NCI-H2171 (cell line): ENCODE measurements at places on chromosomes 2 and 18.

DNA sequence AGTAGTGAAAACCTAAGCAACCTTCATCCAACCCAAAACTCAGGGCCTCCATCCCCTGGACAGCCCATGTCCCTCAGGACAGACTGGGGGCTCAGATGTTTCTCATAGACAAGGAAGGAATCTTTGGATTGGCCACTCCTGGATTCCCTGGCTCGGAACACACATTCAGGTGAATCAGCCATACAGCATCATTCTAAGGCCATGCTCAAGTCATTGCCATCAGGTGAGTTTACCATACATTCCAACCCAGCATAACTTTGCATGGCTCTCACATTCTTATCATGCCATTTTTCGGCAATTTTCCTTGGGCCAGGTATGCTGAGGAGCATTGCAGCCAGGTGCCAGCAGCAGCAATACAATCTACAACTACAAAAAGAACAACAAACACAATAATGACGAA, 34.6 kb upstream of the SERPINE2 start:
- no peak for DNase-seq

- DNase-seq: no peak
Measured at GRCh38 chr2:3602553-3603339, 7.8 kb downstream of the COLEC11 start.

- no peak for DNase-seq
Measured at GRCh38 chr18:12417687-12418086, 10.0 kb downstream of the PRELID3A start.

DNA sequence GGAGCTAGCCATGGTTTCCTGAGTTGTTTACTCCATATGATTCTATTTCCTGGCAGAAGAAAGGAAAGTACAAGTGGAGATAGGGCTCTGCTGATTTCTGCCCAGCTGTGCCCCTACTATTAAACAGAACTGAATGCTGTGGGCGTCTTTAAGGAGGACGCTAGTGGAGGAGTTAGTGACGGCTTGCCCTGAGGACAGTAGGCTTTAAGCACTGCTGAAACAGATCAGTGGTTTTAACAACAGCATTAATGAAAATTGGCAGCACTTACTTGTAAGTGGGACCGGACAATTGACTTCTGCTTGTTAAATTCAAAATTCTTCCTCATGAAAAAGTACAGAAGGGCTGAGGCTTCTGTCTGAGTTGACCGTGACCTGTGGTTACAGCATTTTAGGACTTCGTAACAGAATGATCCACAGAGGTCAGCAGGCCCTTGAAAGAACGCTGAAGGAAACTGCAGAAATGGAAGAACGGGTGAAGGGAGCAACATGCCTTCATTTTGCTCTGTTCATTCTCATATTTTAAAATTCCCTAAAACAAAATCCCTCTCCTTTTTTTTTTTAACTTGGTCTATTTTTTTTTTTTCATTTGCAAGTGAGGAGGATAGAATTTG, 80.6 kb upstream of the CCDC195 start:
- no peak for DNase-seq

DNA sequence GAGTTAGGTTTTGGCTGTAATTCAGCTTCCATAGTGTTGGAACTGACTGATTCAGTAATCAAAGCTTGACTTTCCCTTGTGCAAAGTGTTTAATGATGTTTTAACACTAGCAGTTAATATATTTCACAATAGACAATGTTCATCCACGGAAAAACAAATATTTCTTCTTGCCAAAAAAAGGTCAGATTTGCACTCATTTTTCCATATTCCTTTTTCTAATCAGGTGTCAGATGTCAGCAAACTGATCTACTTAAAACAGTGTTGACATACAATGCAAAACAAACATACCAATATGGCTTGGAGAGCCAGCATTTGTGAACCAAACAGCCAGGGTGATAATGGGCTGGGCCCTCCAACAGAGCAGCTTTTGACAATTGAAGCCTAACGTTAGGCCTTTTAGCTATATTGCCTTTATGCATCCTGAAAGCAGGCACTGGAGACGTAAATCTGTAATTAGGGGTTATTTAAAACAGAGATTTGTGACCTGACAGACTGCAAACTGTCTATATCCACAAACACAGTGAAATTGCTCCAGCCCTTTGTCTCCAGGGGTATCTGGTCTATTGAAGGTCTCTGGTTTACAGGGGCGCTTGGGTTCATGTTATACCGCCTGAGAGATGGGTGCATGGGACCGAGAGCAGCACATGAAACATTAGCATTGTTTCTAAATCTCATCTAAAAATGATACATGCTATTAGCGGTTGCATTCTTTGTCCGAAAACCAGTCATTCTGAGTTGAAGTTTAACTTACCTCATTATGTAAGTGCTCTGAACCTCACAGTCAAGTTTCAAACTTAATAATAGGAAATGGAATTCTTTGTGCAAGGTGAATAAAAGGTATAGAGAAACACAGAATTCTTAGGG, 7.1 kb upstream of the CDCA7 start:
- DNase-seq: peak; percentile 36

DNA sequence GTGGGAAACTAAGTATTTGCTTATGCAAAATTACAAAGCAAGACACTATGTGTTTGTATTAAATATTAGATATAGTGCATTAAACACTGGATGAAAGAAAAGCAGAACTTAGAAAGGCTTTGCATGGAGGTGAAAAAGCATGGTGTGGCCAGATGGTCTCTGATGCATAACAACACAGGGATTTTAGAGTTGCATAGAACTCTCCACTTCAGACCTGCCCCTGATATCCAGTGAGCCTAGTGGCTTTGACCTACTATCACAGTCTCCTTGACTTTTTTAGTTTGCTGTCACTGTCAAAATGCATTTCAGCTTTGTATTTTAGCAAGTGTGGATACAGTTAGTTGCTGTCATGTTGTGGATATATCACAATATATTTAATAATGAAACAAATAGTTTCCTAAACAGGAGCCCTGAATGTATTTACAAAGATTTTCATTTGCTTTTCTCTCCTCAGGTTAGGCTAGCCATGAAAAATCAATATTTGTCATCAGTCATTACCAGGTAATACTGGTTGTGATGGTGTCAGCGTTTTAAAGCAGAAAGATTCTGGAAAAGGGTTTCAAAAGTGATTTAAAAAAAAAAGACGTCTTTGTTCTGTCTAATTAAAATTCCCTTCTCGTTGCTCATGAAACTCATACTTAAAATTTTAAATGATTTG, 5.2 kb downstream of the CSRNP3 start:
- no peak for DNase-seq

- DNase-seq: no peak
Measured at GRCh38 chr2:96898641-96899412, 28.9 kb upstream of the SEMA4C start.

DNA sequence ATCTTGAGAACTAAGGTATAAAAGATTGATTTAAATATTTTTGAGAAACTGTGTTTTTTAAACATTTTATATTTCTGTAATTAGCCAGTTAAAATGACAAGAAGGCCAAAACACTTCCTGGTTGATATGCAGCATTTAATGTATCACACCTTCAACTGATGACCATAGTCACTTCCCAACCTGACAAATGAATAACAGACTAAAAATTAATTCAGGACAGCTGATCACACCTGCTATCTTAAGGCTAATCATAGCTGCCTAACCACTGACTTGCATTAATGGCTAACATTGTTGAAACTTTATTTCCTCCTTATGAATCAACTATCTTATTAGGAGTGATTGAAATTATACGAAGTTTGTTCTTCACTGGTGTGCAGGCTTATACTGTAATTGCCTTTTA, 125.8 kb upstream of the MSTN start:
- DNase-seq: no peak

DNA sequence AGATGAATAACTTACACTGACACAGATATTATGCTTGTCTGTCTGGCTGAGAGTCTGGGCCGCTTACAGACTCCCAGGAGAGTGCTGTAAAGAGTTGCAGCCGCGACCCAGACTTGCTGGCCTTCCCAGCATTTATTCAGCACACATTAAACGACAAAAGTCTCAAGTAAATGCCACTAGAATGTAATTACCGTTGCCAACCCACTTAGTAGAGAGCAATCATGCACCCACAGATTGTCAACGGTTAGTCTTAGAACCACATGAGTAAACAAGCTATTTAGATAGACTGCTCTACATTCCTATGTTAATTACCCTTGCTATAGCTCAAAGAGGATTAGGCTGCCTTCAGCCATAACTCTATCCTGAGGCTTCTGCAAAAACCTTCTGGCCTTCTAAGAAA, 47.8 kb upstream of the C2orf74 start:
- no peak for DNase-seq

DNA sequence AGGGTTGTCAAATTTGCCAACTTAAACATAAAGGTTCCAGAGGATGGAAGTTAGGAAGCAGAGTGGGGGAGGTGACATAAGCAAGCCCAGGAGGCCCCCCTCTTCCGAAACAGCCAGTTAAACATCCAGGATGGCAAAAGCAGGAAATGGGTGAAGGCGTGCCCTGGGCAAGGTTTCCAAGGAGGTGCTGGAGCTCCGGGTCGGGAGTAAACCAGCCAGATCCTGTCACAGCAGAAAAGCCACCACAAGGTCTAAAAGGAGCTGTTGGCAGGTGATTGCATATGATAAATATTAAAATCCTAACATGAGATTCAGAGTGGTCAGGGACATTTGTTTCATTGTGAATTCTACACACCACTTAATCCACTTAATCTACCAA, 572.2 kb upstream of the SALL3 start:
- DNase-seq: no peak

GRCh38 chr2:32246911-32247310, 17.8 kb downstream of the NLRC4 start:
- DNase-seq: peak; percentile 48

DNA sequence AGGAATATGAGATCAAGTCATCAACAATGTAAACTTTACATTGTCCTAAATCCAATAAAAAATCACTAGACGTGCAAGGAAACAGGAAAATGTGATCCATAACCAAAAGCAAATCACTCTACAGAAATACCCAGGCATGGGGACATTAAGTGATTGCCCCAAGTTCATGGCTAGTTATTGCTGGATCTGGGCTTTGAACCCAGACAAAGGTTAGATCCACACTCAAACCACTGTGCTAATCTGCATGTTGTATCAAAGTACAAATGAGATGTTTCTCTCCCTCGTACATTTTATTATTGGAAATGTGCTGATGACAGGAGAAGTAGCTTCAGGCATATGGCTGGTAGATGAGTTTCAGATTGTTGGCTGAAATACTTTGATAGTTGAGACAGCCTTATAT, 2.7 kb upstream of the ARL5A start:
- no peak for DNase-seq

DNA sequence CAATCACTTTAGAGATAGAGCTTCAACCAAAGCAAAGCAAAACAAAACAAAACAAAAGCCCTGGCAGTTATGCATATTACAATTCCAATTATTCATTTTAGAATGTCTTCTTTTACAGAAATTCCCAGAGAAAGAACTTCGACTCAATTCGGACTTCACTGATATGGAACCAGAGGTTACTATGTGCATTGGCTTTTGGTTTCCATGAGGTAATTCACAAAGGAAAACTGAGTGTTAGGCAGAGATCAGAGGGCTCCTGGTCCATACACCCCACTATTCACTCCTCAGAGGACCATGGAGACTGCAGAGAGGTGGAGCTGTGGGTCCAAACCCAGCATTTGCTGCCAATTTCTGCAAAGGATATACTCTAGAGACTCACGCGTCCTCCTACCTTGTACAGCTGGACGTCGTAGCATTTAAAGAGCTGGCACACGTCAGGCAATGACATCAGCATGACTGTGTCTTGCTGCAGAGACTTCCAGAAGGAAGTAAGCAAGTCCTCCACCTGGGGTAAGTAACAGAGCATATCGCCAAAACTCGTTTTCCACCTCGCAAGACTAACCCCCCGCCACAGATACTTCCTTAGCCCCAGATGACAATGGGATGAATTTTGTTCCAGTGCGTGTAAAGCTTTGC, 31.3 kb upstream of the CREG2 start:
- DNase-seq: no peak

DNA sequence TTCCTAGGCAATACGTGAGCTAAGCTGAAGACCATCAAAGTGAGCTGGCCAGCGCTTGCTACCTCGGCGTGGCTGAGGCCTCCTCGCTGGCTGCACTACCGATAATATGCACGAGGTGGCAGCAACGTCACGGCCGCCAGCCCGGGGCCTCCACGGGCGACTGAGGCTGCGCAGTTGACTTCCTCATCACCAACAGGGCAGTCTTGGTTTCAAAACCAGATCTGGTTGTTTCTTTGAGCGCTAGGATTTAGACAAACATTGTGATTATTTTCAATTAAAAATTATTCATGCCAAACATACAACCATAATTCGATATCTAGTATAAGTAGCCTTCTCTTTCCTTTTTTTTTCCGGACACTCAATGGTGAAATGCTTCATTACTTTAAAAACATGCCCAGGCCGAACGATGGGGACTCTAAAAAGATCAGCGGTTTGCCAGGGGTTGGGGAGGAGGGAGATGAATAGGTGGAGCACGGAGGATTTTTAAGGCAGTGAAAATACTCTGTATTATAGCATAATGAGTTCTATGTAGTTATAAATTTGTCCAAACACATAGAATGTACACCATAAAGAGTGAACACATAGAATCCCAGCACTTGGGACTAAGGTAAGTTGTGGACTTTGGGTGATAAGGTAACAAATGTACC, 52.0 kb downstream of the CYBRD1 start:
- DNase-seq: peak; percentile 41

DNA sequence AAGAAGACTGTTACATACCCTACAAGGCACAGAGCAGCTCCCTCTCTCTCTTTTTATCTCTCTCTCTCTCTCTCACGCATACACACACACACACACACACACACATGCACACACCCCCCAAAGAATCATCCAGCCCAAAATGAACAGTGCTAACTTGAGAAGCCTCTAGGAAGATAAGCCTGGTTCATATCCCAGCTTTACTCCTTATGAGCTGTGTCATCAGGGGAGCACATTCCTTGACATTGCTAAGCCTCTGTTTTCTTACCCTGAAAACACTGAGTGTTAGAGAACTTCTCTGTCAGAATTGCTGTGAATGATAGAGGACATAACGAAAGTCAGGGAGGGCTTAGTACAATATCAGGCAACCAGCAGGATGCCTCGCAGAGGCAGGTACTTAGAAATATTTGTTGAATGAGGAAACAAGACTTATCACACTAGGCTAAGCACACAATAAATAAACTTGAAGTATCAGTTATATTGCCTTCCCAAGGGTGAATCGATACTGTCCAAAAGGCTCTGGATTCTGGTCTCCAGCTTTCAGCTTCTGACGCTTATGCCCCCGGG, 725.6 kb upstream of the ID2 start:
- no peak for DNase-seq

- no peak for DNase-seq
Measured at GRCh38 chr2:151654891-151655290, 79.4 kb downstream of the NEB start.

GRCh38 chr2:218963601-218964000, 4.1 kb downstream of the CDK5R2 start:
- no peak for DNase-seq

DNA sequence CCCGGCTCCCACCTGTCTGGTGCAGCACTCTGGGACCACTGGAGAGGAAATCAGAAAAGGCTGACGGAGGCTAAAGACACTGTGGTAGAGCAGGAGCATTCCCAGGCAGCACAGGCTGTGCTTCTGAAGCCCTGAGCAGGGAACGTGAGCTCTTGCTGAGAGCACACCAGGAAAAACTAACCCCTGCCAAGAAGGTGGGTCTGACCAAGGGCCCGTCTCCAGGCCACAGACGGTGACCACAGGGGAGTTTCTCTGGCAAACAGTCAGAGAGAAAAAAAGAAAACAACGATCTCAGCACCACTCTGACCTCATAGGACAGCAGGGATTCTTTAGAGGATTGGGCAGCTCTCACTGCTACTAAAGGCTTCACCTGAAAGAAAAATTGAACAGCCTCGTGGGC, 201.4 kb downstream of the AFF3 start:
- no peak for DNase-seq

- DNase-seq: no peak
Measured at GRCh38 chr2:67476809-67477790, 80.0 kb downstream of the ETAA1 start.
